Cardiac septum (tissue), 1 donor: ENCODE measurements at places on chromosomes 16 and 17. TPM values are rescaled to one million over a fixed set of nuclear protein-coding genes. Genes with fewer than 3 reads are reported as not detected.

The TMC7 gene
- total RNA-seq = 1.9 TPM

The SPEM2 gene
- not detected for total RNA-seq

The MPRIP gene
- total RNA-seq = 554 TPM

The LAT gene
- 2.0 TPM for total RNA-seq

The TLCD3A gene
- total RNA-seq = 5.1 TPM

The COPRS gene
- 51.9 TPM for total RNA-seq

The SEZ6L2 gene
- total RNA-seq = 1.2 TPM

The KRT14 gene
- total RNA-seq = not detected

The CCL3 gene
- total RNA-seq = 0.86 TPM

The TOX3 gene
- not detected for total RNA-seq

The NOXO1 gene
- not detected for total RNA-seq

DNA sequence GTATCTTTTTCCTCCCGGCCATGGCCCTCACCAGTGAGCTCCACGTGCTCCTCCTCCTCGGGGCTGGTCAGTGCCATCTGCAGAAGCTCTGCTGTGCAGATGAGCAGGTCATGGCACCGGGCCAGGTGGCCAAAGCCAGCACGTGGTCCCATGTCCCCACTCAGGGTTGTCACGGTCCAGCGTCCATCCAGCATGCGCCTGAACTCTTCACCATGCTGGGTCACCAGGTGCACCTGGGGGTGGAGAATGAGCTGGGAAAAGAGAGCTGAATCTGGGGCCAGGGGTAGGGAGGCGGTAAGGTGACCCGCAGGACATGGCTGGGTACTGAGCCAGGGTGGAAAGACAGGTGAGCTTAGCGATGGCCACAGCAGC lies 1.3 kb downstream of the DHX58 start:
- no peak for DNase-seq

- DNase-seq = no peak
These were observed 40.2 kb downstream of the SMG6 start for GRCh38 chr17:2263183-2264066.

DNA sequence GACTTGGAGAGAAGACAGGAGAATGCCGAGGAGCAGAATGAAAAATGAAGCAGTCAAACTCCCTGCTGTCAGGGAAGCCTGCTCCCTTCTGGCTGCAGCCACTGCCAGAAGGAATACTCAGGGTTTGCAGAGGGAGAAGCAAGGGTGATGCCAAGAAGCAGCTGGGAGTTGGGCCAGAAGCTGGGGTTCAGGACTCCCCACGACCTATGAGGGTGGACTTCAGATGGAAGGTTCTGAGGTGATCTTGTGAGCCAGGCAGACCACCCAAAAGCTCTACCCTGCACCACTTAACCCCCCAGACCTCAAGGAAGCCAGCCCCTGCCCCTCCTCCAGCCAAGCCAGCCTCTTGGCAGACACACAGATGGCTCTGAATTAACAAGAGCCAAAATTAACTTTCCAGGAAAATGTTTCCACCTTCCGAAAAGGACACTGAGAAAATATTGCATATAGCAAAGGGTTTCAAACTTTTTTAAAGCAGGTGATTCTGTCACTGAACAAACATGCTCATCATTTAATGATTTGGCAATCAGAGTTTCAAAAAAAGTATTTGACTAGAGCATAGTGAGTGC lies 126.0 kb upstream of the ERCC4 start:
- no peak for DNase-seq

GRCh38 chr17:57373756-57374155 lies 117.4 kb downstream of the MSI2 start:
- DNase-seq = no peak

DNA sequence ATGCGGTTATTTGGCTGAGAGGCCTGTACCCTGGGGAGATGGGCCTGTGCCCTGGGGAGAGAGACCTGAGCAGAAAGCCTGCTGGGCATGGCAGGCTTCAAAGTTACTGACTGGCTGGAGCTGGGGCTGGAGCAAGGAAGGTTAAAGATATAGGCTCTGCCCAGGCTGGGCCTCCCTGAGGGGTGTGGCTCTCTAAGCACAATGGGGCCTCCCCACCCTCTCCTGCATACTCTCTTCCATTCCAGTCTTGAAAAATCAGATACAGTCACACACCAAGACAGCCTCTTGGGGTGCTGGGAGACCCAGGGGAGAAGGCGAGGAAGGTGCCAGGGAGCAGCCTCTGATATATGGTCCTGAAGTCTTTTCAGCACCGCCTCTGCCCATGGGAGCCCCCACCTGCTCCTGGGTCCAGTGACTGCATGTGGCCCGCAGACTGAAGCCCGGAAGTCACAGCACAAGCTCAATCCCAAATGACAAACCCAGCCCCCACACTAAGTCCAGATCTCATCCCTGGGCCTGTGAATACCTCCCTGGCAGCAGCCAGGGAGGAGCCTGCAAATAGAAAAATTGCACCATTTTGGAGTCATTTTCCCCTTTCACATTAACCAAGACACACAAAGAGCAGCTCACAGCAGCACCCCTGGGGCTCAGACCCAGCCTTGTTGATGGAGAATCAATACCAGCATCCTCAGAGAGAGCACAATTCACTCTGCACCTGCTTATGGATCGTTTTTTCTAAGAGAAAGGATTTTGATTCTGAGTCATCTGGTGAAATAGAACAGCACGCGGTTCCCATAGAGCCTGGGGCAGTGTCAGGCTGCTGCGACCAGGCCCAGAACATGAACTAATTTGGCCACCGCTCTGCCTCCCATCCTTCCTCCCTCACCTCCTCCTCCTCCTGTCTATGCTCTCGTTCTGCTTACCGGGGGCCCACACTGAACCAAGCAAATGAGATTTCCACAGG lies 25.6 kb upstream of the CACNG1 start:
- DNase-seq = no peak

DNA sequence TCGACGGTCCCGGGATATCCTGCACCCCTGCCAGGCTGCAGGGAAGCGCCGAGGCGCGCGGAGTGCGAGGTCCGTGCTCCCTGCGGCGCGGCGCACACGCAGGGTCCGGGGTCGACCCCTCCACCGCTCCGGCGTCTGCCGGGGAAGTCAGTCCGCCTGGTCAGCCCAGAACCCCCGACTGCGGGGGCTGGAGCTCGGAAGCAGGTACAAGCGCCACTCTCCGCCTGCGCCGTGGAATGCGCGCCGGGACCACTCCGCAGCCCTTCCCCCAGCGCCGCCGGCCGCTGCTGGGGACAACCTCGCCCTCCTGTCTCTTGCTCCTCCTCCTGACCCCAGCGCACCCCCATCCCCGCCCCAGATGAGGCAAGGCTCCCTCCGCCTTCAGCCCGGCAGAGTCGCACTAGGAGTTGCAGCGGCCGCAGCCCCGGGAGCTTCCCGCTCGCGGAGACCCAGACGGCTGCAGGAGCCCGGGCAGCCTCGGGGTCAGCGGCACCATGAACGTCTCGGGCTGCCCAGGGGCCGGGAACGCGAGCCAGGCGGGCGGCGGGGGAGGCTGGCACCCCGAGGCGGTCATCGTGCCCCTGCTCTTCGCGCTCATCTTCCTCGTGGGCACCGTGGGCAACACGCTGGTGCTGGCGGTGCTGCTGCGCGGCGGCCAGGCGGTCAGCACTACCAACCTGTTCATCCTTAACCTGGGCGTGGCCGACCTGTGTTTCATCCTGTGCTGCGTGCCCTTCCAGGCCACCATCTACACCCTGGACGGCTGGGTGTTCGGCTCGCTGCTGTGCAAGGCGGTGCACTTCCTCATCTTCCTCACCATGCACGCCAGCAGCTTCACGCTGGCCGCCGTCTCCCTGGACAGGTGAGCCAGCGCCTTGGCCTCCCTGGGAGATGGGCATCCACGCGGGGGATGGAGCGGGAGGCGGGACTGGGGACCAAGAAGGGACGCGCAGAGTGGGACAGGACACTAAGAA lies at the start of gene GALR2:
GALR2 (plus strand) TSS at position 392 of the 974 bp plus-strand sequence; CDS start at position 495, 103 bp downstream.
- peak; percentile 77 for DNase-seq

- DNase-seq = no peak
These were observed 862 bp downstream of the CLEC16A start for GRCh38 chr16:10945065-10945787.

DNA sequence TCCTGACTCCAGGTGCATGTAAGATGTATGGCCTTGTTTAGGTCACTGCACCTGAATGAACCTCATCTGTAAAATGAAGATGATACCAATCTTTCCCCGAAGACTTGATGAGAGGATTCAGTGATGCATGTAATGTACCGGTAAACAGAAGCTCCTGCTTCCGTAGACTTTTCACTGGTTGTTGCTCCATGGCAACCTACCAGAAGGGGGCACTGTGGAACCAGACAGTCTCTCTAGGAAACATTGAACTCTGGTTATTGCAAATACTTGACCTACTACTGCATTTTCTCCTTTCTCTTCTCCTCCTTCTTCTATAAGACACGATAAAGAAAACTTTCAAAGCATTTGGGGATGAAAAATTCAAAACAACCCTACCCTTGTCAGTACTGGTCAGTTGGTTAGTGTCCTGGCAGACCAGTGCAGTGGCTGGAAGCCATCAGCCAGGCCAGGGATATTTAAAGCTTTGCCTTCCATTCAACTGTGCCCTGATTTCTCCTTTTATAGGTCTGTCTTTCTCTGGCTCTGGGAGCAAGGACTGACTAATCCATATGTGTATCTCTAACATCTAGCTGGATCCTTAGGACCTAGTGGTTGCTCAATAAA lies 667.4 kb upstream of the SALL1 start:
- no peak for DNase-seq

DNA sequence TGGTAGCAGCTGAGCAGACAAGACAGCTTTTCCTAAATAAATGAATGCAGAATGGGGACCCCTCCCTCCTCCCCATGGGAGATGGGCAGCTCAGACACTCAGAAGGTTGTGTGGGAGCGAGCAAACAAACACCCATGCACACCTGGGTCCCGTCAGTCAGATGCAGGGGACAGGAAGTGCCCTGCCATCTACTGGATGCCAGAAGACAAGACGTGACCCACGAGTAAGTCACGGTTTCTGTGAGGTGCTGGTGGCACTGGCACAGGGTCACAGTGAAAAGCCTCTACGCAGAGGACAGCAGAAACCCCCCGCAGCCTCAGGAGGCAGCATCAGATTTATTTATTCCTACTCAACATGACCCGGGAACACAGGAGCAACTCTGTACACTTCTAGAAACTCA lies 8.4 kb downstream of the HBQ1 start:
- no peak for DNase-seq

DNA sequence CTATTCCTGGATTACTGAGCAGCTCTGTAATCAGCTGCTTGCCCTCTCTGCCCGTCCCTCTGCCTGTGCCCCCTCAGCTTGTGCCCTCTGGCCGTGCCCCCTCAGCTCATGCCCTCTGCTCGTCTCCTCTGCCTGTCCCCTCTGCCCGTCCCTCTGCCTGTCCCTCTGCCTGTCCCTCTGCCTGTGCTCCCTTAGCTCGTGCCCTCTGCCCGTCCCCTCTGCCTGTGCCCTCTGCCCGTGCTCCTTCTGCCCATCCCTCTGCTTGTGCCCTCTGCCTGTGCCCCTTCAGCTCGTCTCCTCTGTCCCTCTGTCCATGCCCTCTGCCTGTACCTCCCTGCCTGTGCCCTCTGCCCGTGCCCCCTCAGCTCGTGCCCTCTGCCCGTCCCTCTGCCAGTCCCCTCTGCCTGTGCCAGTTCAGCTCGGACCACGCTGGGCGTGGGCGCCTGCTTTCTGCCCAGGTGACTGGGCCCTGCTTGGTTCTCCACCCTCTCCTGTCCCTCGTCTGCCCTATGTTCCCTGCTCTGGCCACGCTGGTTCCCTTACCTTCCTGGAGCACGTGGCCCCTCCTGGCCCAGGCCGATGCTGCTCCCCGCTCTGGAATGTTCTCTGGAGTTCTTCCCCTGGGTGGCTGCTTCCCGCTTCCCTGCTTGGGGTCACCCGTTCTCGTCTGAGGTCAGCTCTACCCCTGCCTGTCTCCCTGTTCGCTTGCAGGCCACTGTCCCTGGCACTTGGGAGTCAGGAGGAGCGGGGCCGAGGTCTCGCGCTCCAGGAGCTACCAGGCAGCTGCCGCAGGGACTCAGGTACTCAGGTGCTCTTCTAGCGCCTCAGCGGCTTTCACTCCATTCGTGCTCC lies 63.9 kb downstream of the BANP start:
- peak; percentile 70 for DNase-seq

GRCh38 chr17:3528880-3529511 lies 28.6 kb downstream of the TRPV3 start:
- DNase-seq = no peak

- no peak for DNase-seq
These were observed 249.7 kb upstream of the C16orf82 start for GRCh38 chr16:26816885-26817571.

DNA sequence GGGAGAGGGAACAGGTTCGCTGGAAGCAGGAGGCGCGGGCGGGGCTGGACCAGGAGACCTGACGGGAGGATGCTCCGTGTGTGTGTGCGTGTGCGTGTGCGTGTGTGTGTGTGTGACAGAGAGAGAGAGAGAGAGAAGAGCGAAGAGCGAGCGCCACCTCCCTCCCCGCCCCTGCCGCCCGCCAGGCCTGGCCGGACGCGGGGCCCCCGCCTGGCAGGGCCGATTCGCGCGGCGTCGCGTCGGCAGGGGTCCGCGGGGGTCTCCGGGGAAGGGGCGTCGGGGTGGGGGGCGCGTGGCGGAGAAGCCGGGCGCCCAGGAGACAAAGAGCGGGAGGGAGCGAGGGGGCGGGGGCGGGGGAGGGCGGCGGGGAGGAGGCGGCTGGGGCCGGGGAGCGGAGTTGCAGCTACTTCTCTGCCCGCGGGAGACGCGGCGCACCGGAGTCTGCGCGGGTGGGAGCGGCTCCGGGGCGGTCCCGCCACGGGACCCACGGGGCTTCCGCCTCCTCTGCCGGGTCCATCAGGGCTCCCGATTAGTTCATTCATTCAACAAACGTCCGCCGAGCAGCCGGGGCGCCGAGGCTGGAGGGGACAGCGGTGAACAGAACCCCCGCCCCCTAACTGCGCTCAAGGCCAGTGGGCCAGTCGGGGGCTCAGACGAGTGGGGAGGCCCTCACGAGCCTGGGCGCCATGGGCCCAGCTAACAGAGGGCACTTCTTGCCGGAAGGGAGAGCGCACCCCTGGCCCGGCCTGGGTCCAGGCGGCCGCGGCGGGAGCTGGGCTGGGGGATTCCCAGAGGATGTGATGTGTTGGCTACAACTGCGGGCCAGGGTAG lies at the start of gene SAMD14:
SAMD14 (minus strand) TSS at position 433 of the 831 bp plus-strand sequence. CDS start 5,201 bp downstream, outside the sequence.
- no peak for DNase-seq

DNA sequence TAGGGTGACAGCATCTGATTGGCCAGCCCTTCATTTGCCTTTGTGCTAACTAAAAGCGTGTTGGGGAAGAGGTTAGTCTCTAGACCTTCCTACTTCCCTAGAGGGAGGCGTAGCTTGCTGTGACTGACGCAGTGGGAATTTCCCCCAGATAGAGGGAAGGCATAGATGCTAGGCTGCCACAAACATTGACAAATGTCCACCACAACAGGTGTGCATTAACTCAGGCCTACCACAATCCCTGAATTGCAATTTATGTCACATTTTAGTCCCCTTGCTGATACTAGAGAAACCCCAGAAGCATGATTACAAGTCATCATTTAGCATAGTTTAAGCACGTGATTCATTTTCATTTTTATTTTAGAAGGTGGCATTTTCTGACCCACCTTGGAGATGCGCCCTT lies 76.3 kb upstream of the WSB1 start:
- no peak for DNase-seq

GRCh38 chr17:80889231-80890195 lies 102.1 kb upstream of the CHMP6 start:
- DNase-seq = no peak

- no peak for DNase-seq
These were observed 27.8 kb downstream of the COG4 start for GRCh38 chr16:70495425-70496182.

- no peak for DNase-seq
These were observed 421.5 kb downstream of the SLC39A11 start for GRCh38 chr17:72671016-72671415.
